ENCODE measurements at places on chromosomes 13 and 19. TPM values are rescaled to one million over a fixed set of nuclear protein-coding genes. Genes with fewer than 3 reads are reported as not detected.

Gene HCST
- 0.18 TPM for total RNA-seq

Gene ZNF577
- total RNA-seq, result not detected

Gene CBY2
- not detected for total RNA-seq

Gene ADM5
- total RNA-seq, result 5.8 TPM

Gene MRPS31
- 14.6 TPM for total RNA-seq

Gene OR10H5
- not detected for total RNA-seq

Gene PRR20B
- total RNA-seq, result not detected

Gene CASP14
- not detected for total RNA-seq

Gene SPRY2
- total RNA-seq, result 10.4 TPM

Gene DLL3
- 9.8 TPM for total RNA-seq

Gene MED16
- 15.7 TPM for total RNA-seq

Gene SMAD9
- total RNA-seq, result 0.09 TPM

Gene ZNF667
- not detected for total RNA-seq

Gene WDR18
- 73.6 TPM for total RNA-seq

Gene MPHOSPH8
- total RNA-seq, result 12.2 TPM
